ENCODE measurements at places on chromosomes 1 and 21.

GRCh38 chr1:68320349-68320748 lies 88.0 kb upstream of the WLS start:
- DNase-seq, result no peak

DNA sequence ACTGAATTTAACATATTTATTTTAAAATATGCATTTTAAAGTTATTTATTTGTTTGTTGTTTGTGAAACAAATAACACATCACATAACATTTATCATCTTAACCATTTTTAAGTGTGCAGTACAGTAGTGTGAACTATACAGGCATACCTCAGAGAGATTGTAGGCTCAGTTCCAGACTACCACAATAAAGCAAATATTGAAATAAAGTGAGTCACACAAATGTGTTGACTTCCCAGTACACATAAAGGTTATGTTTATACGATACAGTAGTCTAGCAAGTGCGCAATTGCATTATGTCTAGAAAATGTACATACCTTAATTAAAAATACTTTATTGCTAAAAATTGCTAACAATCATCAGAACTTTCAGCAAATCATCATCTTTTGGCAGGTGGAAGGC lies 739.4 kb upstream of the ADGRL4 start:
- no peak for DNase-seq

DNA sequence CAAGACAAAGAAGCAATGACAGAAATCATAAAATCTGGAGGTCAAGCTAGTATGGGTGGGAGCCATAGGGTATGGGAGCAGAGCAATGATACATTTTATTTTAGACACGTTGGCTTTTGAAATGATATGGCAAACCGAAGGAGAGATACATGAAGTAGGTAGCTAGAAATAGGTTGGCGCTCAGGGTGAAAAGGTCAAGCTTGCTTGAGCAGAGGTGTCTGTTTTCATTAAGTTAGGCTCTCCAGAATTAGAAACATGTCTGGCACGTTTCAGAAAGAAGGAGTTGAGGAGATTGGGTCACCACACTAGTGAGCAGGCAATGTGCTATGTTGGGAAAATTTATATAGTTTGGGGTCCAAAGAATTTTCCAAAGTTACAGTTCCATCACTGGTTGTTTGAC lies 151.4 kb downstream of the AMY1C start:
- no peak for DNase-seq

DNA sequence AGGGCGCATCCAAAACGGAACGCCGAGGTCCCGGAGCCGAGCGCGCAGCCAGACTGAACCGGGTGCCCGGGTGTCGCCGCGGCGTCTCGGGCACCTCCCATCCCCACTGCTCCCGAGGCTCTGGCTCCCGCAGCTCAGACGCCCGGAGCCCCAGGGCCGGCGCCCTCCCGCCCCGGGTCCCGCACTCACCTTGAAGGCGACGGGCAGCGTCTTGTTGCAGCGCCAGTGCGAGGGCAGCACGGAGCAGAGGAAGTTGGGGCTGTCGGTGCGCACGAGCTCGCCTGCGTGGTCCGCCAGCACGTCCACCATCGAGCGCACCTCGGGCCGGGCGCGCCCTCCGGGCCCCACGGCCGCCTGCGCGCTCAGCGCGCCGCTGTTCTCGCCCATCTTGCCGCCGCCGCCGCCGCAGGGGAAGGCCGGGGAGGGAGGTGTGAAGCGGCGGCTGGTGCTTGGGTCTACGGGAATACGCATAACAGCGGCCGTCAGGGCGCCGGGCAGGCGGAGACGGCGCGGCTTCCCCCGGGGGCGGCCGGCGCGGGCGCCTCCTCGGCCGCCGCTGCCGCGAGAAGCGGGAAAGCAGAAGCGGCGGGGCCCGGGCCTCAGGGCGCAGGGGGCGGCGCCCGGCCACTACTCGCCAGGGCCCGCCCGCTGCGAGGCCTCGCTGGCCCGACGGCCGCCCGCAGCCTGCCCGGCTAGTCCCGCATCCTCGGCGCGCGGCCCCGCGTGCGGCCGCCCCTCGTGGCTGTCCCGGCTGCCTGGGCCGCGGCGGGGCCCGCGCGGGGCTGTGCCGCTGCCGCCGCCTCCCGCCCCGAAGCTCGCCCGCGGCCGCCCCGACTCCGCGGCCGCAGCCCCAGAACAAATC lies 447 bp downstream of the RUNX3 start:
- DNase-seq, result peak; percentile 47

GRCh38 chr1:43522776-43523480 lies 7.8 kb upstream of the PTPRF start:
- no peak for DNase-seq

DNA sequence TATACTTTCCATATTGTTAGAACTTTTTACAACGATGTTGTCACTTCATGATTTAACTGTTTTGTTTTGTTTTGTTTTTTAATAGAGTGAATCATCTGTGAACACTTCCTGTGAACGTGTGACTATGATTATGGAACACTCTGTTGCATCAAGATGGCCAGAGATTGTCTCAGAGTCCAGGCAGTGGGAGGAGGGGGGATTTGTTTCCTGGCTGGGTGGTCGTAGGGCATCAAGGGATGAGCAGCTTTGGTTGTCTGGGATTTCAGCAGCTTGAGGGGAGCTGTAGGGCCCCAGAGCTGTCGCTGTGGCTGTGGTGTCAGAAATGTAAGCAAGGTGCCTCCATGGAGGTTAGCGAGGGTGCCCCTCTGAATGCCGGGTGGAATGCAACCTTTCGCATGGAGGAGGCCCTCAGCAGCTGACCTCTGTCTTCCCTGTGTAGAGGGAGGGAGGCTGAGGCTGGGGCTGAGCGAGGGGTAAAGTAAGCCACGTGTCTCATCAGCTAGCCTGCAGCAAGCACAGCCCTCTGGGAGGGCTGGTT lies 21.4 kb downstream of the NEK2 start:
- no peak for DNase-seq

- no peak for DNase-seq
Measured at GRCh38 chr1:87242445-87243185, 86.1 kb upstream of the LMO4 start.

DNA sequence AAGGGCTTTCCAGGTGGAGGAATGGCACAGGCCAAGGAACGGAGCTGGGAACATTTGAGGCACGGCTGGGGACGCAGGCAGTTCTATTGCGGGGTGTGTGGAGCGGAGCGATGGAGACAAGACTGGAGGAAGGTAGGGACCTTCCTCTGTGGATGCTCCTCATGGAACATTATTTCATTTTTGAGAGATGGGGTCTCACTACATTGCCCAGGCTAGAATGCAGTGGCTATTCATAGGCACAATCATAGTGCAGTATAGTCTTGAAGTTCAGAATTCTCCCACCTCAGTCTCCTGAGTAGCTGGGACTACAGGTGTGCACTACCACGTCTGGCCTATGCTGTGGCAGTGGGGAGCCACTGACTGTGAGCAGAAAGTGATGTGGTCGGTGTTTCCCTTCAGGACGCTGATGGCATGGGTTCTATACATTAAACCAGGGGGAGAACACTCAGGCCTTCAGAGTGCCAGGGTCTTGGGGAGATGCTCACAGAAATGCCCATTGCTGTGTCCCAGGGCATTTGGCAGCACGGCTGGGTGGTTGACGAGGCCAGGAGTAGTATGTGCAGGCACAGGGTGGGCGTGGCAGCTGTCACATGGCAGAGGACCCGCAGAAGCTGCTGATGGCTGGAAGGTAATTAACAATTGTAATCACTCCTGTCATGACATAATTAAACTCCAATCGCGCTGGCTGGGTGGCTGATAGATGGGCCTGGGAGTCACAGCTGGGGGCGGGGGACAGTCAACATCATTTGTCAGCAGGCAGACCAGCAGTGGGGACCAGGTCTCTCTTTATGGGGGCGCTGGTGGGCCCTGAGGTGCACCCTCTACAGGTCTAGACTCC lies 40.8 kb upstream of the ACOT11 start:
- DNase-seq, result no peak

GRCh38 chr1:37424523-37424922 lies 49.9 kb upstream of the ZC3H12A start:
- no peak for DNase-seq

DNA sequence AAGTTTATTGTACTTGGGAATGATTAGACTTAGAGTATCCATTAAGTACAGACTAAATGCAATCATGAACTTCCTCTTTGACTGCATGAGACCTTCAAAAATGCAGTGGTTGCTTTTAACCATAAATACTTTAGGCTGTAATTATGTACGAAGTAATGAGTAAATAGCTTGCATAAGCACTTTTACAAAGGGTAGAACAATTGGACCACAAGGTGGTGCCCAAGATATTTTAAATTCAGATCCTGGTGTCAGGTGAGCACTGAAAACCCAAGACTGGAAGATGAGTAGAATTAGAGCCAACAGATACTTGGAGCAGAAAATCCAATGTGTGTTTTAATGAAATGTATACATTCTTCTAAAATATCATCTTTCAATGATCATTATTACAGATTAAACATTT lies 43.4 kb upstream of the RHOU start:
- no peak for DNase-seq

DNA sequence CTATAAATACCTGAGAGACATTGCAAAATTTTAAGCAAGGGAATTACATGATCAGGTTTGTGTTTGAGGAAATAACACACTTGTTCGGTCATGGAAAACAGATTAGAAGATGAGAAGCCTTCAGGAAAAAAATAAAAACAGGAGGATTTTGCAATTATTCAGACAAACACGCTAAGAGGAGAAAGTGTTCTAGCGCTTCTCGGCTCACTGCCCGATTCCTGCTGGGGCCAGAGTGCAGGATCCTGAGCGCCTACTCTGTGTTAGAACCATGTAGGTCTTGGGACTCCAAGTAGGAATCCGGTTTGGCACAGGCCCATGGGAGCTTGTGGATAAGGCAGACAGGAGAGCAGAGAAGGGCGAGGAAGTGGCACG lies 8.1 kb upstream of the PRELP start:
- DNase-seq, result no peak

DNA sequence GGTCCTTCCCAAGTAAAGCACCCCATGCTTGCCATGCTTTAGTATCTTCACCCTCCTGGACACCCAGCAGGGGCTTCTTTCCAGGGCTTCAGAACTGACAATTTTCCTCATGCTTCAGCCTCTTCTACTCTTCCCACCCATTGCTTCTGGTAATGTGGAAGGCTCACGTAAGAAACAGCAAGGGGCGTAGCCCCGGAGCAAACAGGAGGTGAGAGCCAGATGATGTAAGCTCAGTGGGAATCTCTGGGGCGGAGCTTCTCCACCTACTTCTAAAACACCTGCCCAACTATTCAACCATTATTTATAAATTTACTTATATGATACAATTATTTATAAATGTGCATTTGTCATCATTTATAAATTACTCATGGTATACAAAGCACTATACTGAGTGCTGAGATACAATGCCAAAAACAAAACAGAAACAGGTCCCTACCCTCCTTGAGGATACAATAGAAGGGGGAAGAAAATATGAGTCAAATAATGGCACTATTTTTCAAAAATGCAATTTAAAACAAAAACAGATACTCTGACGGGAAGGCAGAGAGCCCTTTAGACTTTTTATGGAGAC lies 140.1 kb upstream of the CAMK1G start:
- DNase-seq, result no peak

GRCh38 chr1:220426989-220427388 lies 100.9 kb upstream of the MARK1 start:
- no peak for DNase-seq

DNA sequence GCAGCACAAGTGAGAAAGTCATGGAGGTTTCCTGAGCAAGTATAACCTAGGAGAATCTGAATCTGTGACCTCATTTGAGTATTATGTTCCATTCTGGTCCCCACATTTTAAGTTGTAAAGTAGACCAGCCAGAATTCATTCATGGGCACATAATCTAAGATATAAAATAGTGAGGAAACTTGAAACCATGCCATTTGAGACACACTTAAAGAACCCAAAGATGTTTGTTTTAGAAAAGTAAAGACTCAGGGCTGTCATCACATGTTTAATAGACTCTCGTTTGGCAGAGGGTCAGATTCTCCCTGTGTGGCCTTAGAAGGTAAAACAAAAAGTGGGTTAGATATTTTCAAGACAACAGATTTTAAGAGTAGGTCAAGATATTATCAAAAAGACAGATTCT lies 6.4 kb downstream of the SZT2 start:
- DNase-seq, result no peak

DNA sequence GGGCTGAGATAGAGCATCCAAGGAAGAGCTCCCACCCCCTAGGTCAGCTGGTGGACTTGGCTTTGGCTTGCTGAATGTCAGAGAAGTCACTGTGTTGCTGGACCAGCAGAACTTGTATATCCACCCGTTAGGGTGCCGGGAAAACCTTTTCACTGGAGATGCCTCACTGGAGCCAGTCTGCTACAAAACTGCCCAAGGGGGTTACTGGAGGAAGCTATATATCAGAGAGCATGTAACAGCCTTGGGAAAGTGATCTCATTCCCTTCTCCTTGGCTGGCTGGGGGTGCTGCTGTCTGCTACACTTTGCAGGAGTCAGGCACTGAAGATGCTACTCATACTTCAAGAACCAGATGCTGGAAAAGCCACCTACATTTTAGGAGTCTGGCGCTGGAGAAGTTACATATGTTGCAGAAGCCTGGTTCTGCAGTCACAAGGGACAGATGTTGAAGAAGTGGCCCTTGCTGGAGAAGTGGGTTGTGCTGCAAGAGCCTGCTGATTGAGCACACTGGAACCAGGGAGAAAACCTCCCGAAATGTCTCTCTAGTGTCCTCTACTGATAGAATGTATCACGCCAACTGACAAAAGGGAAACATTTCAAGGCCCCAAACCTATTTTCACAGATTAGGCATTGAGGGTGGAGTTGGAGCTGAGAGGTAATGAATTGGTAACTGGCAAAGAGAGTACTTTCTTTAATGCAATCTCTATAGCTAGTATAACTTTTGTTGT lies 250.6 kb downstream of the SPATA17 start:
- no peak for DNase-seq

- DNase-seq, result no peak
Measured at GRCh38 chr1:27322569-27323240, 742 bp downstream of the TMEM222 start.

- DNase-seq, result no peak
Measured at GRCh38 chr1:2391931-2392509, 379 bp downstream of the RER1 start.

GRCh38 chr1:52413410-52413989 lies 9.1 kb downstream of the PRPF38A start:
- no peak for DNase-seq

- no peak for DNase-seq
Measured at GRCh38 chr1:35282172-35282571, 13.7 kb downstream of the ZMYM4 start.

- DNase-seq, result peak; percentile 23
Measured at GRCh38 chr21:14864211-14865021, 200.4 kb downstream of the NRIP1 start.

- no peak for DNase-seq
Measured at GRCh38 chr1:44557778-44558177, 116.5 kb downstream of the TMEM53 start.

Data from activated CD8-positive, alpha-beta memory T cell treated with anti-CD3 and anti-CD28 coated beads, Interleukin-2, amount 50 U/mL, for 4 hours (primary cell).